ENCODE measurements at places on chromosomes 12 and 14.

DNA sequence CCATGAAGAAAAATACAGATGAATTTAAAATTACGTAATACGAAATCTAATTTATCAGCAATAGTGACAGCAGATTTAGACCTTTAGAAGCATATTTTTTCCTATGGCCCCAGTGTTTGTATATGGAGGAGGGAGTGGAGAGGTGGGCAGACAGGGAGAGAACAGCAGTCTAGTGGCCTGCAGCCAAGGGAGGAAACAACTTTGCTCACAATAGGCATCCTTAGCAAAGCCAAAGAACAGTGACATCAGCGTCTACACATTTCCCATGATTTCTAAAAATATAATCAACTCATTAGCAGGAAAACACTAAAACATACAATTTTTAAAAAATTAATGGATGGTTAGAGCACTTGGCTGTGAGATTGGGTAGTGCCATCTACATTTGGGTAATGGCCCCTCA, 622.6 kb upstream of the ATP2B1 start:
- DNase-seq: no peak

- no peak for DNase-seq
These were observed 3.1 kb upstream of the TTC8 start for GRCh38 chr14:88821378-88821777.

GRCh38 chr12:88468581-88468980, 111.7 kb downstream of the KITLG start:
- no peak for DNase-seq

- no peak for DNase-seq
These were observed 2.5 kb upstream of the RAP1B start for GRCh38 chr12:68608191-68608590.

DNA sequence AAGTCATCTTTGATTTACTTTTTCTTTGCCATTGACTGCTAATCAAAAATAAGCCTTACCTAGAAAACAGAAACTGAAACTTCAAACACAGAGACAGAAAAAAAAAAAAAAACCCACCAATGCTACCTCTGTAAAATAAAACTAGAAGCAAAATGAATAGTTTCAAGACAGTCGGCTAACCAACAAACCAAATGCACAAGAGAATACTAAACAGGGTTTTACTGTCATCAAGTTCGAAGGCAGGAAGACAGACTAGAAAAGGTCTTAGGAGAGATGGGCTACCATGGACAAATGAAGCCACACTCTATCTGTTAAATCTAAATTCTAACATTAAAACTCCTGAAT, 59.5 kb downstream of the SEL1L start:
- no peak for DNase-seq

GRCh38 chr14:23605931-23606585, 27.5 kb upstream of the JPH4 start:
- DNase-seq: no peak

Data from hepatic stellate cell (primary cell).